ENCODE measurements at places on chromosomes 2 and 18.

DNA sequence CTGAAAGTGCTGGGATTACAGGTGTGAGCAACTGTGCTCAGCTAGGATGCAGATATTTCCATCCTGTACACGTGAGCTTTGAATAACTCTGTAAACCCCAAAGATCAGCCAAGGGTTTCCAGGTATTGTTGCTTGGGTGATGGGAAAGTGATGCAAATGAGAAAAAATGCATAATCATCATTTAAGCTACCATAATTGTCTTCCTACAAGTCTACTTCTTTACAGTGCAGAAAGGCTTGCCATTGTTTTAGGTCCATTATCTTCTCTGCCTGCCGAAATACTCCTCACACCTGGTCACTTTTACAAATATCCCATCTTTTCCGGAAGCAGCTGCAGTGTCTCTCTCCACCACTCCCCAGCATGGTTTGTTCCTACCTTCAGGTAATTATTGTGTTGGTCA lies 259.8 kb upstream of the CCDC68 start:
- no peak for DNase-seq

- no peak for DNase-seq
Measured at GRCh38 chr2:143128681-143129580, at the start of gene ARHGAP15. TSS of gene ARHGAP15 (plus strand) at chr2:143129419.

DNA sequence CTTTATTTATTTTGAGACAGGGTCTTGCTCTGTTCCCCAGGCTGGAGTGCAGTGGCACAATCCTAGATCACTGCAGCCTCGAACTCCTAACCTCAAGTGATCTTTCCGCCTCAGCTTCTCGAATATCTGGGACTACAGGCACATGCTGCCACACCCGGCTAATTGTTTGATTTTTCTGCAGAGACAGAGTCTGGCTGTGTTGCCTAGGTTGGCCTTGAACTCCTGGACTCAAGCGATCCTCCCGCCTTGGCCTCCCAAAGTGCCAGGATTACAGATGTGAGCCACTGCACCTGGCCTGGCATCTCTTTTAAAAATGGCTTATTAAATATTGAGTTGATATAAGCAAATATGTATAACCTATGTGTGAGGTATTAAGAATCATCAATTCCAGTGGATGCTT lies 209.5 kb downstream of the FAM210A start:
- no peak for DNase-seq

DNA sequence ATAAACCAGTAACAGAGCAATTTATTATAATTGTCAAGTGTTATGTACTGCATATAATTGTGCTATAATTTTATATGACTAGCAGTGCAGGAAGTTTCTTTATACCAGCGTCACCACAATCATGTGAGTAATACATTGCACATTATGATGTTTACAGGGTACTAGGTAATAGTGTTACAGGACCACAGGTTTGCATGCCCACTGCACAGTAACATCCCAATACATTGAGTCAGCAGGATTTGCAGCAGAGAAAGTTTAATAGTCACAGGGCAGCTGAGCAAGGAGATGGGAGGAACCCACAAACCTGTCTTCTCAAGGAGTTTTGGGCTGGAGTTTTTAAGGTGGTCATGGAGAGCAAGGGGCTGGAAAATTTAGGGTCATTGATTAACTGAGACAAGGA lies 1042.9 kb upstream of the ACVR2A start:
- no peak for DNase-seq

DNA sequence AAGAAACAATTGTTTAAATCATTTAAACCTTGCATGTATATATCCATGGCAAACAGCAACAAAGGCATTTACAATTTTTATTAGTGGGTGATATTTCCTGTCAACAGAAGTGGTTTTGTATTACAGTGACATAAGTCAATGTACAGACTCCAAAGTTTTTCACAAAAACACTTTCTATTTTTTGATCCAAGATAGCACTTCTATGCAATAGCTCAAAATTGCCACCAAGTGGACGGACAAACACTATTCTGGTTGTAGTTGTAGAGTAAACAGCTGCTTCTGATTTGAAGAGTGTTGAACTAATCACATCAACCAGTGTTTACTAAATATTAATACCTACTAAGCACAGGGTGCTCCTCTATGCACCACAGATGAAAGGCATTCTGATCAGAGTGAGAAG lies 421.4 kb downstream of the NCKAP5 start:
- DNase-seq = peak; percentile 18

DNA sequence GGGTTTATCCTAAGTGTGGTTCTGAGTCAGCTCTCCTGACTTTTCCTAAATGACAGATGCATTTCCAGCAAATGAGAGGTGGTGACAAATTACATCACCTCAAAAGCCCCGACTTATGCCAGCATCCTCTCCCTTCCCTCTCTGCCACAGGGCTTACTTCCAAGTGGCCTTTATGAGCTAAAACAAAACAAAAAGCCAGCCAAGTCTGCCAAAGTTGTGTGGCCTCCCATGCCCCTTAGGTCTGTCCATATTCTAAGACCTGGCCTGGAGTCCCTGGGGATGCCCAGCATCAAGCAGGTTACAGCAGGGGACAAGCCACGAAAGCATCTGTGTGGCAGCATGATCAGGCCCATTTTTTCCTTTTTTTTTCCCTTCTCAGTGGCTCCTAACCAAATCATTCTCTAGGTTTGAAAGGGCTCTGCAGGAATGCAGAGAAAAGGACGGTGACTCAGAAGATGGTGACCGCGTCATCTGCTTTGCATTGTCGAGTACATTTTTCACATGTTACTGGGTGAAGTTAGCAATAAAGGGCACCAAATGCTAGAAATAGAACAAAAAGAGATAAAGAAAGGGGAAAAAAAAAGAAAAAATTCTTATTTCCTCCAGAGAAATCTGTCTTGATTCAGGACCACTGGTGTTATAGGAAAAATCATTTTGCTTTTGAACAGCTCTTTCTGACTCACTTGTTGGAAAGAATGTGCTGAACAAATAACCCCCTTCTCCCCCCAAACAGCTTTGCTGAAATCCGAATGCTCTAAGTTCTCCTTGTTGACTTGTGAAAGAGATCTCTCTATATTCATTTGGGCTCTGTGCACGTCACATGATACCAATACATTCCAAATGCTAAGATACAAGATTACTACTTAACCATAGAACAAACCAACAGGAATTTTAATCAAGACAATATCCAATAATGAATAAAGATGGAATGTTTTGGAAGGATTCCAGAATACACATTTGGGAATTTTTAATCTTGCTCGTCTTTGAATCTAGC lies 178.7 kb downstream of the EN1 start:
- DNase-seq = peak; percentile 99

- no peak for DNase-seq
Measured at GRCh38 chr2:240810199-240810598, 9.8 kb downstream of the KIF1A start.

GRCh38 chr18:48751727-48752468 lies 198.9 kb downstream of the SMAD7 start:
- DNase-seq = no peak

- DNase-seq = no peak
Measured at GRCh38 chr2:199851883-199852282, 891 bp upstream of the FTCDNL1 start.

- DNase-seq = peak; percentile 62
Measured at GRCh38 chr2:194103941-194104659, 1552.9 kb upstream of the SLC39A10 start.

- DNase-seq = no peak
Measured at GRCh38 chr18:13051950-13052349, 60.8 kb downstream of the CEP192 start.

GRCh38 chr2:183031911-183032794 lies 6.1 kb downstream of the NCKAP1 start:
- DNase-seq = peak; percentile 39

DNA sequence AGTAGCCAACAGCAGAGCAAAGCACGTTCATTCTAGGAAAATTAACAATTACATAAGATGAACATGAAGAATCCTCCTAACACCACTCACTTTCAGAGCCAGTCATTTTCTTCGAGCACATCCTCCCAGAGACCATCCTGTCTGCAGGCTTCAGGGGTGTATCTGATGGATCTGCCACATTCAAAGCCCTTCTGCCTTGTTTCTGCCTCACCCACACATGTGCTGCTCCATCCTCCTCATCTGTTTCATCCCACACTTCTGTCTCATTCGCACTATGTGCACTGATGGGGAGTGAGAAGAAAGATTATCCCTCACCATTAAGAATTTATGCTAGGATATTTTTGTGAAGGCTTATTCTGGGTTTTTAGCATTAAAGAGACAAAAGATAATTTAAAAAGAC lies 287.9 kb upstream of the PKDCC start:
- no peak for DNase-seq

DNA sequence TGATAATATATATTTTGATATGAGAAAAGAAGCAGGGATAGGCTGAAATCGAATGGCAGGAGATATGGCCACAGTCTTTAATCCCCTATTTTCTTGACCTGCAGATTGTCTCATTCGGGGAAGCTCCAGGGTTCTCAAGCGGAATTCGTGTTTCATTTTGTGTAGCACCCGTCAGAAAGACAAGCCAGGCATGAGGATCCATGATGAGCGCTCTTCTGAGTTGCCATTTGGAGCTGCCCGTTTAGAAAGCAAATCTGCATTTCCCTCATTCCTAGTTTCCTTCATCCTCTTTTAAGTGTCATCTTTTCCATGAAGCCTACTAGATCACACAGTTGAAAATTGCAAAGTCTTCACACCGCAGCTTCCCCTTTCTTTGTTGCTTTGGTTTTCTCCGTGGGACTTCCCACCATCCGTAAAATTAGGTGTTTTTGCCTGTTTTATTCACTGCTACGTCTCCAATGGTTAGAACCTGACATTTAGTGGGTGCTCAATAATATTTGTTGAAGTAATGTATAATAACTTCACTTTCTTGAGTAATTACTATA lies 16.9 kb downstream of the HNMT start:
- DNase-seq = no peak

DNA sequence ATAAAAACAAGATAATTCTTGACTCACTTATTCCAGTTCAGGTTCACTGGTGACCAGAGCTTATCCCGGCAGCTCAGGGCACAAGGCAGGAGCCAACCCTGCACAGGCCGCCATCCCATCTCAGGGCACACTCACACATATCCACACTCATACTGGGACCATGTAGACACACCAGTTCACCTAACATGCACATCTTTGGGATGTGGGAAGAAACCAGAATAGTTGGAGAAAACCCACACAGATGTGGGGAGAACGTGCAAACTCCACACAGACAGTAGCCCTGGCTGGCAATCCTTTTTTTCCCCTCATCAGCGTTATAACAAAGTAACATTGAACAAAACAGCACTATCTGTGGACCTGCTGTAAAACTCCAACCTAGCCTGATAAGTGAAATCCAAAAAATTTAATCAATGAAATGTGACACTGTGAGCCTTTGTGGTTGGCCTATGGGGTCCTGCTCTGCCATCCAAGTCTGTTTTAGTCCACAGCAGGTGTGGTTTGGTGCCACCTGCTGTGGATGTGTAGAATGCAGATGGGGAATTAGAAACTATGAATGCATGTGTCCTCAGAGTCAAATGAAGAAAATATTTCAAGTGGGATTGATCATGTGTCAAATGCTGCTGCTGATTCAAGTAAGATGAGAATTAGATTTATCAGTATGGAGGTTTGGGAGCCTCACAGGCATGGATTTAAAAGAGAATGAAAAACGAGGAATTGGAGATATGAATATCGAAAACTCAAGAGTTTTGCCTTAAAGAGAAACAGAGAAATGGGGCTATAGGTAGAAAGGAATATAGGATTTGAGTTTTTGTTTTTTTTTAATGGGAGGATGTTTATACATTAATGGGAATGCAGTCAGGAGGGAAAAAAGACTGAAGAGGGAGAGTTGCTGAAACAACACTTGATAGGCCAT lies 47.0 kb downstream of the UGP2 start:
- DNase-seq = peak; percentile 50

Measured in fibroblast of skin of scalp (primary cell).